Caco-2 (cell line): ENCODE measurements at places on chromosomes 6 and 20. TPM values are rescaled to one million over a fixed set of nuclear protein-coding genes. Genes with fewer than 3 reads are reported as not detected.

Gene UBD
- 4.9 and 8.2 TPM in 2 replicates for total RNA-seq

Gene MEP1A
- total RNA-seq: 8.1 and 12.0 TPM in 2 replicates

Gene MKKS
- 15.0 and 15.3 TPM in 2 replicates for total RNA-seq

Gene CCDC28A
- total RNA-seq: 8.9 and 10.8 TPM in 2 replicates

Gene SLC17A3
- total RNA-seq: not detected in 2 replicates

Gene PANK2
- total RNA-seq: 55.8 and 58.3 TPM in 2 replicates

Gene ZNF391
- total RNA-seq: 5.0 TPM in 2 replicates

GRCh38 chr20:11921321-11921720, 3.6 kb downstream of the BTBD3 start:
- H3K27ac ChIP-seq: no peak overlapping the region
- peaks cover 5% of the 10 kb centered on the region for H3K36me3 ChIP-seq
- no peak overlapping the region for H3K4me3 ChIP-seq
- H3K4me1 ChIP-seq: no peaks in the 10 kb centered on the region
- no peaks in the 10 kb centered on the region for H3K27me3 ChIP-seq

GRCh38 chr6:122130026-122130348, 269.5 kb upstream of the HSF2 start:
- no peaks in the 10 kb centered on the region for H3K4me1 ChIP-seq
- no peak overlapping the region for H3K27ac ChIP-seq
- no peaks in the 10 kb centered on the region for H3K27me3 ChIP-seq
- no peak overlapping the region for H3K4me3 ChIP-seq
- no peak for DNase-seq
- no peaks in the 10 kb centered on the region for H3K36me3 ChIP-seq

DNA sequence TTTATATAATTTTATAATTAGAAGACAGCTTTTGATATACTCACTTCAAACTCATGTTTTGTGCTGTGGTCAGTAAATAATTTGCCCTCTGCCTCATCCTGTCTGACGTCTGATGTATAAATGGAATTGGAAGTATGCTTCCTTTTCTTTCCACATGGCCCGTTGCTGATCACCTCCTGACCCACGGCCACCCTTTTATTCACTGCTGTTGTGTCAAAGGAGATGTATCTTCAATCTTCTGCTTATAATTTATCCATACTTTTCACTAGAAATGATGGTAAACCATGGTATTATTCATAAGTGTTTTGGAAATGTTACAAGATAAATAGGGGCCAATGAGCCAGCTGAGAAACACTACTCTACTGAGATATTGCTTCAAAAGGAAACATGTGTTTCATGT, 841.8 kb downstream of the PHF3 start:
- no peaks in the 10 kb centered on the region for H3K36me3 ChIP-seq
- H3K4me3 ChIP-seq: no peak overlapping the region
- DNase-seq: no peak
- no peaks in the 10 kb centered on the region for H3K4me1 ChIP-seq
- H3K27me3 ChIP-seq: no peaks in the 10 kb centered on the region

DNA sequence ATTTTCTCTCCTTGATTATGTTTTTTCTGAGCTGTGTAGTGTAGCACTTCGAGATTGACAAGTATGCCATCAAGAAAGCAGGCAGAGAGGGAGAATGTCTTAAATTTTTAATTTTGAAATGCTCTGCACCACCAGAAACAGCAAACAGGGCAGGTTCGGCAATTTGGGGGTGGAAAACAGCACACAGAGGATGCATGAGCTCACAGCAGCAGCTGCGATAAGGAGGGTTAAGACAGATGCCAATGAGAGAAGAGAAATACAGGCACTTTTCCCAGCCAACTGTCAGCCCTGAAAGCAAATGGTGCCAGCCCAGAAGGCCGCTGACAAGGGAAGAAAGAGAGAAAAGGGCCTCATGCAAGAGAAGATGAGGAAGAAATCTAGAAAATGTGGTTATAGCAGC, 15.1 kb upstream of the SNRPB2 start:
- peaks cover 1% of the 10 kb centered on the region; the same call in 1 of the 2 replicates for H3K27me3 ChIP-seq
- H3K4me1 ChIP-seq: no peaks in the 10 kb centered on the region
- no peaks in the 10 kb centered on the region for H3K36me3 ChIP-seq
- DNase-seq: no peak
- no peak overlapping the region for H3K4me3 ChIP-seq

- H3K4me1 ChIP-seq: peaks cover 78% of the 10 kb centered on the region
- H3K36me3 ChIP-seq: no peaks in the 10 kb centered on the region; the same call in 1 of the 2 replicates
- H3K27me3 ChIP-seq: no peaks in the 10 kb centered on the region
- peak overlapping the region; percentile 53 for H3K27ac ChIP-seq
- H3K4me3 ChIP-seq: no peak overlapping the region
Observed at GRCh38 chr20:51532577-51533191, 9.8 kb downstream of the NFATC2 start.

- H3K27me3 ChIP-seq: no peaks in the 10 kb centered on the region
- DNase-seq: no peak
- no peaks in the 10 kb centered on the region for H3K36me3 ChIP-seq
- peaks cover 14% of the 10 kb centered on the region for H3K4me1 ChIP-seq
Observed at GRCh38 chr6:118876814-118877213, 17.1 kb upstream of the ASF1A start.

- DNase-seq: no peak
- peaks cover 17% of the 10 kb centered on the region for H3K4me1 ChIP-seq
- H3K36me3 ChIP-seq: no peaks in the 10 kb centered on the region
- no peak overlapping the region for H3K4me3 ChIP-seq
- no peaks in the 10 kb centered on the region for H3K27me3 ChIP-seq
- H3K27ac ChIP-seq: no peak overlapping the region
Observed at GRCh38 chr6:119043265-119043664, 35.2 kb downstream of the FAM184A start.

DNA sequence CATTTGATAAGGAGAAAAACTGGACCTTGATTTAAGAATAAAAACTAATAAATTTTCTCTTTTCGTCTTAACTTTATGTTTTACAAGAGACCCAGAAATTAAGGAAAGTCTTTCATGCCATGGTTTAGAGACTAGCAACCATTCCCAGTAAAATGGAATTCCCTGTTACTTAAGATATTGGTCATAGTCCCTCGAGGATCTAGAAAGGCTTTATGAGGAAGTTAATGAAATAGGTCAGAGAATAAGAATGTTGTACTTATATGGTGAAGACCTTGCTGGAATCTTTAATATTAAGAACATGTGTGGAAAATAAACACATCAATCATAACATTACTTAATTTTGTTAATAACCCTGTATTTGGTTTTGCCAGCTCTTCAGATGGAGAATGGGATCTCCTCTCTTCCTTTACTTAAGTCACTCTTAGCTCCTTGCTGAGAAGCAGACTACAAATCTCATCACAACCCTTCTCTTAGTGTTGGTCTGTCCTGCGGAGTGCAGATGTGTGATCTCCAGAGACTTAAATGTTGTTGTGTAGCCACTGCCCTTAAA, 382.9 kb downstream of the QKI start:
- DNase-seq: no peak
- H3K36me3 ChIP-seq: no peaks in the 10 kb centered on the region
- no peaks in the 10 kb centered on the region for H3K4me1 ChIP-seq
- no peak overlapping the region for H3K27ac ChIP-seq
- no peak overlapping the region for H3K4me3 ChIP-seq

DNA sequence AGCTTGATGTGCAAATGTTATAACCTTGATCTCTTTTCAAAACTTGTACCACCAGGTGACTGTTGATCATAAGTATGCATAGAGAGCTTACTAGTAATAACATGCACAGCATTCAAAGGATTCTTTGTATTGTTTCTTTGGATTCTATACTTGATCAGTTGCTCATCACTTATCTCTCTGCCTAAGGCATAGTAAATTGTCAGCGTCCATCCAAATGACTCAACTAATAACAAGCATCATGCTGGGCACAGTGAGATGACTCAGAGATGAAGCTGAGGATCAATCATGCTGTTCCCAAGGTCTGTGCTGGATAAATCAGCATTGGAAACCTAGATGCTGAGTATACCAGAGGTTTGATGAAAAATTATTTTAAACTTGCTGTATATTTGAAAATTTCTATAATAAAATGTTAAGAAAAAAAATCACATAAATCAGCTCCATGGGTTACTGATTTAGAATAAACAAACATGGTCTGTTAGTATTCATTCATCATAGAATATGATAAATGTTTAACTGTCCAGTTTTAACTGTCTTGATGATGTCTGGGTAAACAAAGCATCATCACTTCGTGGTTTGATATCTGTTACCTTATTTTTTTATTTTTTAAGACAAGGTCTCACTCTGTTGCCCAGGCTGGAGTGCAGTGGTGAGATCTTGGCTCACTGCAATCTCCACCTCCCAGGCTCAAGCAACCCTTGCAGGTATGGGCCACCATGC, 45.6 kb upstream of the SGK1 start:
- H3K4me3 ChIP-seq: no peak overlapping the region
- no peak for DNase-seq
- H3K27ac ChIP-seq: no peak overlapping the region
- no peaks in the 10 kb centered on the region for H3K36me3 ChIP-seq

- no peak overlapping the region for H3K4me3 ChIP-seq
- no peaks in the 10 kb centered on the region for H3K36me3 ChIP-seq
- H3K4me1 ChIP-seq: peaks cover 5% of the 10 kb centered on the region; the same call in 1 of the 2 replicates
- H3K27me3 ChIP-seq: peaks cover 3% of the 10 kb centered on the region; the same call in 1 of the 2 replicates
- no peak overlapping the region for H3K27ac ChIP-seq
Observed at GRCh38 chr20:31920275-31920855, 31.5 kb downstream of the PDRG1 start.

DNA sequence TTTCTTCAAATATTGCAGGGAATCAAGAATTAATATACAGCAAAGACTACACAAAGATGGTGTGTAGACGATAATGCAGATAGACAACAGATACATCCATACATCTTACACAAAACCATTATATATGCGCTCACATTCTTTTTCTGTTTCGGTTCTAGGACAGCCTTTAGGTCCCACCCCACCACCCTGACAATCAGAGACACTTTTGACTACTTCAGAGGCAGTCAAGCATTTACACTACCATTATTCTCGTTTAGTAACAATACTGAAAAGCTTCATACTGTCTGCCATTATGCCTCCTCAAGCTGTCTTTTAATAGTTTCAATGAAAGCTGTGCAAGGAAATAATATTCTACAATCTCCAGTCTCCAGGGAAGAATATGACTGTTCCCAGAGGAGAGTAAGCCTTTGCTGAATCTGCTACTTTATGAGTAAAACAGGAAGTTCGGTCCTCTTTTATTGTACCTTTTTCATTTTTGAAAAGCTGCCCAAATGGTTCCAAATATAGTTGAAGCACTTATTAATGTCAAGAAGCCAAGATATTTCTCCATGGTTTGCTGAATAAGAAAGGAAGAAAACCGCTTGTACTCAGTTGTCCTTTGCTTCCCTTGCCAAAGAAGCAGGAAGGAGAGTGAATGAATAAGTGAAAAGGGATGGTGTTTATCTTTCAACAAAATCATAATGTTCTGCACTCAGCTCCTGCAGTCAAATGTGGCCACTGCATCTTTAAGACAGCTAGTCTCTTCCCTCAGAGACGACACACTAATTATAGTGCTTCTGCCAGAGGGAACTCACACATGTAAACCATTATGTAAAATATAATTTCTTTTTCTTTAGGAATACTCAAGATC, 468.3 kb downstream of the CDC5L start:
- no peak overlapping the region for H3K27ac ChIP-seq
- no peaks in the 10 kb centered on the region for H3K27me3 ChIP-seq
- no peak overlapping the region for H3K4me3 ChIP-seq
- DNase-seq: no peak
- H3K4me1 ChIP-seq: peaks cover 6% of the 10 kb centered on the region; the same call in 1 of the 2 replicates

GRCh38 chr20:2538931-2539720, 2.8 kb downstream of the TMC2 start:
- no peaks in the 10 kb centered on the region; the same call in 1 of the 2 replicates for H3K27me3 ChIP-seq
- H3K4me1 ChIP-seq: no peaks in the 10 kb centered on the region
- DNase-seq: no peak
- H3K4me3 ChIP-seq: no peak overlapping the region
- H3K27ac ChIP-seq: no peak overlapping the region

- DNase-seq: no peak
- H3K27ac ChIP-seq: peak overlapping the region; percentile 100
- peaks cover 14% of the 10 kb centered on the region for H3K4me1 ChIP-seq
- H3K27me3 ChIP-seq: no peaks in the 10 kb centered on the region
- H3K36me3 ChIP-seq: peaks cover 9% of the 10 kb centered on the region
Observed at GRCh38 chr6:31861919-31862343, 690 bp downstream of the NEU1 start.

GRCh38 chr6:17580518-17581048, 19.5 kb upstream of the FAM8A1 start:
- peak; percentile 70 for DNase-seq
- H3K4me1 ChIP-seq: no peaks in the 10 kb centered on the region
- no peaks in the 10 kb centered on the region for H3K27me3 ChIP-seq
- peak overlapping the region; percentile 51 for H3K4me3 ChIP-seq
- no peaks in the 10 kb centered on the region for H3K36me3 ChIP-seq
